ENCODE measurements at places on chromosomes 16 and 17.
A peak's percentile ranks its signal among the peaks of the same experiment; 100 is the strongest.

DNA sequence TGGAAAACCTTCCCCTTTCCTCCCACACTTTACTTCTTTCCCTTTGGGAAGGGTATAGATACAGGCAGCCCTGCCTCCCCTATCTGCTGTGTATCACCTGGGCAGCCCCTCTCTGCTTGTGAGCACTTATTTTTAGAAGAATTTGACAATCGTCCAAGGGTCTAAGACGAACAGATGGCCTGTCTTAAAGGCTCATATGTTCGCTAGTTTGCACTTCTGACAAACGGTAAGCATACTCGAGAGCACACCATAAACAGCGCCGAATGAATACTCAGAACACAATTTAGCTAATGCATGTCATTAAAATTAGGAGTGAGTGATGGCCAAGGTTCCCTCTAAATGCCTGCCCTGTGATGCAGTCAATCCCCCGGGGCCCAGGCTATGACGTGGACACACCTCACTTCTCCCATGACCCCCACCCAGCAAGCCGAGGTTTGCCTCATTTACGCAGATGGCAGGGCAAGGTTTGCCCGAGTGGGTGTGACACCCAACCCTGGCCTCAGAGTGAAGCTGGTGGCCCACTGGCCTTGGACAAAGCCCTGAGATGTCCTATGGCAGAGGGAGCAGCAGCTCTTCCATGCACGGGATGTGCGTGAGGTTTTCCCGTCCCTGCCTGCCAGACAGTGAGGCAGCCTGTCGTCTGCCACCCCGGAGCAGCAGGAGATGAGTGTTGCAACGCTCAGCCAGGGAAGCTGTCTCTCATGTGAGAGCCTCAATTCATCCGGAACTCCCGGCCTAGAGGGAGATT lies 125.2 kb downstream of the C16orf78 start:
- DNase-seq: peak; percentile 3

GRCh38 chr16:84563064-84563715 lies 54.7 kb downstream of the COTL1 start:
- no peak for DNase-seq

GRCh38 chr17:78634154-78634553 lies 57.0 kb upstream of the DNAH17 start:
- no peak for DNase-seq

GRCh38 chr17:9977180-9977575 lies 72.1 kb upstream of the RCVRN start:
- no peak for DNase-seq

GRCh38 chr16:78998879-78999278 lies 601.7 kb downstream of the MAF start:
- DNase-seq: no peak

DNA sequence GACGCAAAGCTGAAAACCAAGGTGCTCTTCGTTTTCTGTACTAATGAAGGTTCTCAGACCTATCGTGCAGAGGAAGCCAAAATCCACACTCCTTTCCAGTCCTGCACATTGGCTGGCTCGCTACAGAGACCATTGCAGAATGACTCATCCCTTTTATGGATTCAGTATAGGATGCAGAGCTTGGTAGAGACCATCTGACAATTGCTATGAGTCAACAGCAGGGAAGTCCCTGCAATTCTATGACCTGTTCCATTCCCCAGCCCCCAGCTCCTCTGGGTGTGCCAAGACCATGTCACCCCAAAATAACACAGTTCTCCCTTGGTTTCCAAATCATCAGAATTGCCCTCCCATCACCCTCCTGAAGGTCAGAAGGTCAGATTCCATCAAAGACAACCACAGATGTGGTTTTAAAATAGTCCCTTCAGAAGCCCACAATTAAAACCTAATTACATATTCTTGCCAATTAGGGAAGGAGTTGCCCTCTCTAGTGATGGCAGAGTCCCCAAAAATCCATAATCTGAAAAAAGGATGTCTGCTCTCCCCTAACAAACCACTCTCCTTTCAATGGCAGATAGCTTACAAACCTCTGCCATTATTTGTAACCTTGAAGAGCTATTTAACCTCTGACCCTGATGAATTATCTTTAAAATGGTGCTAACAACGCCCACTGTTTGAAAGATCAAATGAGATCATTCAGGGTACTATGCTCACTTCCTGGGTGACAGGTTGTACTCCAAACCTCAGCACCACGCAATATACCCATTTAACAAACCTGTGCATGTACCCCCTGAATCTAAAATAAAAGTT lies 108.2 kb upstream of the RBBP6 start:
- DNase-seq: no peak

DNA sequence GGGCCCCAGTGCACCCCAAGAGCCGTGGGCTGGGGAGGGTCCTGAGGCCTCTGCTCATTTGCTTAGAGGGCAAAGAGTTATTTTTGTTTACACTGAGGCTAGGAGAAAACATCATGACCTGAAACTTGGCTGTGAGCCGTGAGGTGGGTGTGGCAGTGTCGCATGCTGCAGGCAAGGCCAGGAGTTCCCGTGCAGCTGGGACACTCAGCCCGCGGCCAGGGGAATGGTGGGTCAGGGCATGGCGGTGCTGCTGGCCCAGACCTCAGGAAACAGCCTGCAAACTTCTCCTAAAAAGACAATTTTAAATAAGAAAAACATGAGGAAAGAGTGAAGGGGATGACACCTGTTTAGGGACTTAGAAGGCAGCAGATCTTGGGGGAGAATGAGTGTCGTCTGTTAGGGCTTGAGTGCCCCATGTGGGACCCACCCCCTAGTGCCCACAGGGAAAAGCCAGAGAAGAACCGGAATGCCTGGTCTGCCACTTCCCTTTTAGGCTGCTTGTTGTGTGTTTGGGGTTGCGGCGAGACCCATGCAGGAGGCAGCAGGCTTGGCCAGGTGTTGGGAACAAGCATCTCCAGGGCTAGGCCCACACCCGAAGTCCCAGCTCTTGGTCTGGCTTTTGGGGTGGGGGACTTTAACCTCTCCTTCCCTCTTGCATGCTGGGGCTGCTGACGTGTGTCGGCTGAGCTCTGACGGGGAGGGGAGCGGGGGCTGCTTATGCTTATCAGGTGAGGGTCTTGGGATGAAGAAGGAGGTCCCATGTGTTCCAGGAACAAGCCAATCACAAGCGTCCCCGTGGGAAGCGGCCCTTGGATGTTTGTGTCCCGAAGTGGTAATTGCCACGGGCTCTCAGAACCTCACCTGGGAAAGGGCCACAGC lies 80.9 kb upstream of the GNG13 start:
- no peak for DNase-seq

DNA sequence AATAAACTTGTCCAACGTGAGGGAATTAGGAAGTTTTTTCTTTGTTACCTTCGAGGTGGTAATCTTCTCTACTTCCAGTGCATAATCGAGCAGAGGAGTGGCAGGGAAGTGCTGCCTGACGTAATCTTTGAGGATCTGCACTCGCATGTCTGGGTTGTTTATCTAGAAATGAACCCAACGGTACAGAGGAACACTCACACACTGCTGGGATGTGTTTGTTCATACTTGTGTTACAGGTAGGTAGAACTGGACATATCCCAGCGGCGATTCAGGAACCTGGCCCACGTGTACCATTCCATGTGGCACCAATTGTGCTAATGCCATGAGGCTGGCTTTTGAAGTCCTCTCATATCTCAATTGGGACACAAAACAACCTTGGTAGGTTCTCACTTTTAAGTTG lies 4.2 kb upstream of the KLHL11 start:
- DNase-seq: no peak

DNA sequence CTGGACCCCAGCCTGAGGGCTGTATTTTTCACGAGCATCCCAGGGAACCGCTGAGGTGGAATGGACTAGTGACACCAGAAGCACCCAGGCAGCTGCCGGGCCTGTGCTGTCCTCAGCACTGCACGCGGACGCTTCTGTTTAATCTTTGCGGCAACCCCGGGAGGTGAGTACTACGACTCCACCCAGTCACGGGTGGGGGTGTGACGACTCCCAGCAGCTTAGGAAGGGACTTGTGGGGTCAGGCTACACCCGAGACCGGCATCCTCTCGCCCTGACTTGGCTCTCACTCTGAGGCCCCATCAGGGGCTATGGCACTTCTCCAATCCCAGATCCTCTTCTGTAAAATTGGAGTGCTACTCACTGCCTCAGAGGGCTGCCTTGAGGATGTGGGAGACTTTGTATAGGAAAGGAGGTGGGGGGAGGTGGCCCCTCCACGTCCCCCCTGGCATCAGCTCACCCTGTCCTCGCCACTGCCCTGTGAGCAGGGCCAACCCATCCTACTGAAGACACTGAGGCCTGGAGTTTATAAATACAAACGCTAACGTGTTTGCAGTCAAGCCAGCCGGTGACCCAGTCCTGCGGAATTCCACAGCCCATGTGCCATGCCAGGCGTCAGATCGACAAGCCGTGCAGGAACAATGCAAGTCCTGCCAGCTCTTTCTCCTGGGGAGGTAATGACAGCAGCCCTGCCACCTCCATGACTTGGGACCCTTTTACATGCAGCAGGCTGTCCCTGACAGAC lies 44.4 kb downstream of the PPL start:
- peak; percentile 42 for DNase-seq

DNA sequence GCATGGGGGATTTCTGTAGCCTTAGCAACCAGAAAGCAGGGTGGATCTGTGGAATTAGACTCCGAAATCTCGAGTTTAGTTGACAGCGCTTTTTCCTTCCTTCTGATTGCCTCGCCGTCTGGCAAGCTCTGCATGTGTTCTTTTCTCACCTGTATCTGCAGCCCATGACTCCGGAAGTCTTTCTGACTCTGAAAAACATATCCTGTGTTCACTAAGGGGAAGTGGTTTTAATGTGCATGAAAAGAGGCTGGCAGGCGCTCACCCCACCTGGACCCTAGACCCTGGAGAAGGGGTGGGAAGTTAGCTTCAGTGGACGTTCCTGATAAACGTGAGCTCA lies 158.5 kb downstream of the RPTOR start:
- no peak for DNase-seq

GRCh38 chr17:59465949-59466307 lies 99.5 kb upstream of the DHX40 start:
- no peak for DNase-seq

GRCh38 chr16:5944971-5945370 lies 847.4 kb upstream of the EEF2KMT start:
- no peak for DNase-seq

DNA sequence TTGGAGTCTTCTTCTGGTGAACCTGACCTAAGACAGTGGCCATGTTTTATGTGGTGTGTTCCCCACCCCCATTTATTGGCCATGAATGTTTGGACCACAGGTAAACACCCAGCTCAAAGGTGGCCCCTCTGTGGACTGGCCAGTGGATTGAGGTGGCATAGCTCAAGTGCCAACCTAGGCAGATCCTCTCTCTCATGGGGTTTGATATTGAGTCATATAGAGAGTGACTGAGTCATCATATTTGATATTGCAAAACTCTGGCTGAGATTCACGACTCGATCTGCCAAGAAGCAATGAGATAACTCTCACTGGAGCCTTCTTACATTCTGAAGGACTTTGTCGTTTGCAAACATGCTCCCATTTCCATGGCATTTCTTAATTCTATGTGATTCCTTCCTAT lies 10.5 kb upstream of the TEKT3 start:
- DNase-seq: peak; percentile 64

GRCh38 chr16:11949527-11949926 lies 7.7 kb upstream of the NPIPB2 start:
- DNase-seq: peak; percentile 59

GRCh38 chr17:80354336-80354735 lies 60.6 kb upstream of the ENDOV start:
- DNase-seq: no peak

DNA sequence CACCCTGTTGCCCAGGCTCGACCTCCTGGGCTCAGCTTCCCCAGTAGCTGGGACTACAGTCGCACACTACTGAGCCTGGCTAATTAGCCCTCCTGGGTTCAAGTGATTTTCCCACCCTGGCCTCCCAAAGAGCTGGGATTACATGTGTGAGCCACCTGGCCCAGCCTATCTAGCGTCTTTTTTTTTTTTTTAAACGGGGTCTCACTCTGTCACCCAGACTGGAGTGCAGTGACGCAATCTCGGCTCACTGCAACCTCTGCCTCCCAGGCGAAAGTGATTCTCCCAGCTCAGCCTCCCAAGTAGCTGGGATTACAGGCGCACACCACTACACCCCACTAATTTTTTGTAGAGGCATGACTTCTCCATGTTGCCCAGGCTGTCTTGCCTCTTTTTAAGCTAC lies 33.3 kb downstream of the GLG1 start:
- DNase-seq: peak; percentile 15

- DNase-seq: no peak
Observed at GRCh38 chr17:38544839-38545209, 60.9 kb downstream of the SRCIN1 start.

DNA sequence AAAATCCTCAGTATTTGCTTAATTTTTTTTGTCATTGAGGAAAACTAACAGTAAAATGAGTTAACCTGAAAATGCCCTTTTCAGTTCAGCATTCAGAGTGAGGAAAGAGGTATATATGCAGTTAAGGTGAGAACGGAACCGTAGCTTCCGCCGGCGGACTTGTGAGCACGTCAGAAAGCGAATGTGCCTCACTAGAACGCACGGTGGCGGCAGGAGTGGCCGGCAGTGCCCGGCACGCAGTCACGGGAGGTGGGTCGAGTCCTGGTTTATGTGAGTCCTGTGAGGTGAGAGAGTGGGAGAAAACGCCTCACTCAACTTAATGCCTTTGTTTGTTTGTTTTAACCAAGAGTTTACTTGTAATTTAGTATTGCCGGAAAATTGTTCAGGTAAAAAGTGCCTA lies 6.1 kb downstream of the SEC14L1 start:
- DNase-seq: no peak

GRCh38 chr16:9275377-9275776 lies 183.9 kb downstream of the HAPSTR1 start:
- no peak for DNase-seq
